ENCODE measurements at places on chromosomes 5 and 9.

DNA sequence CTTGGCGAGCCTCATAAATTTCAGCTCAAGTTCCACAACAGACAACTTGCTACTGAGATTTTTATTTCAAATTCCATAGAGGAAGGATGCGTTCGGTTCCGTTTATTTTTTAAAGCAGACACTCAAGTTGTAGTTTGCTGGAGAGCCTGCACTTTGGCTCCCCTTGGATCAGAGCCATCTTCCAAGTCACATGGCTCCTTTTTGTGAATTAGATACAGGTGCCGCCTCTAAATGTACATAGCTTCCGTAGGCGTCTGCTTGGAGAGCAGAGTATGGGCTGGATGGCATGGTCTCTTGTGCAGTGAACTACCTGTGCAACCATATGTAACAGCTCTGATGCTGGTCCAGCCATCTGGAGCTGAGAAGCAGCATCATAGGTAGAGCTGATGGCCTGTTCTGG is 73.9 kb upstream of the WWC1 start:
- no peak overlapping the region for H3K27ac ChIP-seq
- no peaks in the 10 kb centered on the region for H3K36me3 ChIP-seq
- no peaks in the 10 kb centered on the region for H3K4me1 ChIP-seq
- DNase-seq, result no peak
- H3K4me3 ChIP-seq, result no peak overlapping the region

- H3K27me3 ChIP-seq, result peaks cover 1% of the 10 kb centered on the region
- H3K36me3 ChIP-seq, result no peaks in the 10 kb centered on the region
- H3K4me3 ChIP-seq, result no peak overlapping the region
- DNase-seq, result no peak
Observed at GRCh38 chr9:104009826-104010225, 84.3 kb upstream of the SMC2 start.

- no peak overlapping the region for H3K27ac ChIP-seq
- H3K36me3 ChIP-seq, result no peaks in the 10 kb centered on the region
- no peak for DNase-seq
- no peak overlapping the region for H3K4me3 ChIP-seq
- peaks cover 12% of the 10 kb centered on the region for H3K4me1 ChIP-seq
Observed at GRCh38 chr5:143228597-143229293, 174.7 kb downstream of the NR3C1 start.

- no peaks in the 10 kb centered on the region for H3K4me1 ChIP-seq
- DNase-seq, result no peak
- no peak overlapping the region for H3K4me3 ChIP-seq
- H3K27ac ChIP-seq, result no peak overlapping the region
- H3K27me3 ChIP-seq, result no peaks in the 10 kb centered on the region
Observed at GRCh38 chr5:33166522-33166921, 274.2 kb upstream of the TARS1 start.

- H3K4me1 ChIP-seq, result no peaks in the 10 kb centered on the region
- H3K27ac ChIP-seq, result no peak overlapping the region
- H3K27me3 ChIP-seq, result peaks cover 11% of the 10 kb centered on the region
- no peak for DNase-seq
Observed at GRCh38 chr9:35452481-35452880, 37.4 kb upstream of the RUSC2 start.

- no peak overlapping the region for H3K27ac ChIP-seq
- H3K4me1 ChIP-seq, result no peaks in the 10 kb centered on the region
- DNase-seq, result no peak
Observed at GRCh38 chr9:16475257-16475656, 395.2 kb downstream of the BNC2 start.

GRCh38 chr9:110047232-110047954 is 160.6 kb downstream of the C9orf152 start:
- H3K4me1 ChIP-seq, result peaks cover 18% of the 10 kb centered on the region
- peaks cover 5% of the 10 kb centered on the region for H3K36me3 ChIP-seq
- H3K27me3 ChIP-seq, result no peaks in the 10 kb centered on the region
- peak overlapping the region; percentile 93 for H3K27ac ChIP-seq
- peak overlapping the region; percentile 98 for H3K4me3 ChIP-seq
- no peak for DNase-seq

DNA sequence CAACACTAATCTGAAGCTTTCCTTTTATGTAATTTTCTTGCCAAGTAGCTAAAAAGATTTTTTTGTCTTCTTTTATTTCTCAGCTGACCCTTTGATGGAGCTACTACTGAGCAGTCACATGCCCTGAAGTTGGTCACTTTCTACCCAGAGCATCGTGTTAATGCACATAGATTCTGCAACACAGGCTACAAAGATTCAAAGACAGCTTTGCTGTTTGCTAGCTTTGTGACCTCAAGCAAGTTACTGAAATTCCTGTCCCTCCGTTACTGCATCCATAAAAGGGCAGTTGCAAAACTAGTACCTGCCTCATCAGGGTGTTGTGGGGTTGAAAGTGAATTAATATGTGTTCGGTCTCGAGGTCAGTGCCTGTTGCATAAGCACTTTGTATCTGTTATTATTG is 179.9 kb downstream of the GAS1 start:
- H3K36me3 ChIP-seq, result no peaks in the 10 kb centered on the region
- H3K4me3 ChIP-seq, result no peak overlapping the region
- DNase-seq, result no peak
- H3K4me1 ChIP-seq, result no peaks in the 10 kb centered on the region
- no peak overlapping the region for H3K27ac ChIP-seq

GRCh38 chr9:76400534-76401096 is 6.4 kb upstream of the RFK start:
- no peak overlapping the region for H3K27ac ChIP-seq
- peaks cover 5% of the 10 kb centered on the region for H3K4me1 ChIP-seq
- DNase-seq, result no peak
- H3K27me3 ChIP-seq, result peaks cover 1% of the 10 kb centered on the region

DNA sequence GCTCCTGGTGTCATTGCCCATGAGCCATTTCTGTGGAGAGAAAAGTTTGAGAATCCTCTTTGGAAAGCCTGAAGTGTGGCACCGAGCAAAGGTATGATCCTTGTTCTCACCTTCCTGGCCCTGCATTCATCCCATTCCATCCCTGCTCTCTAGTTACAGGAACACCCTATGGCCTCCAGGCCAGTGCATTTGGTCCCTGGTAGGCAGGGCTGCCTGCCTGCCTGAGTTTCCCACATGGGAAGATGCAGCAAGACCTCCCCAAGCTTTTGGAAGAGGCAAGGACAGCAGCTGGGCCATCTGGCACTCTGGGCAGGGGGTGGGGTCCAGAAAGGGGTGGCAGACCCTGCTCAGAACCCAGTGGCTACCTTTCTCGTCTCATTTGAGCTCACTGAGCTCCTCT is 24.5 kb downstream of the IGIP start:
- no peak overlapping the region for H3K4me3 ChIP-seq
- H3K27me3 ChIP-seq, result peaks cover 4% of the 10 kb centered on the region
- H3K4me1 ChIP-seq, result peaks cover 10% of the 10 kb centered on the region

GRCh38 chr5:160087199-160087598 is 32.1 kb downstream of the PWWP2A start:
- peaks cover 2% of the 10 kb centered on the region for H3K36me3 ChIP-seq
- no peak overlapping the region for H3K4me3 ChIP-seq
- H3K4me1 ChIP-seq, result peaks cover 3% of the 10 kb centered on the region
- no peak overlapping the region for H3K27ac ChIP-seq

DNA sequence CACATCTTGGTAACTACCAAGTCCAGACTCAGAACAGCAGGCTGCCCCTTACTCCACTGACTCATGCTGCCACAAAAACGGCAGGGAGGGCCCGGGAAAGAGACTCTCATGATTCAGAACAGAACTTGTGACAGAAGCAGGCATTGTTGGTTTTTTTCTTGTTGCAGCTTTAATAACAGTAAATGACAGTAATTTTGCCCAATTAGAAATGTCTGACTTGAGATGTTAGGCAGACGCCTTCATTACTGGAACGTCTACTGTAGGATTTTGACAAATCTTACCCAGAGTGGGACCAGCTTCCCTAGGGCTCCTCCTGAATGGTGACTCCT is 77.9 kb downstream of the SEMA5A start:
- no peaks in the 10 kb centered on the region for H3K4me1 ChIP-seq
- no peak overlapping the region for H3K27ac ChIP-seq
- no peak overlapping the region for H3K4me3 ChIP-seq
- no peaks in the 10 kb centered on the region for H3K27me3 ChIP-seq

DNA sequence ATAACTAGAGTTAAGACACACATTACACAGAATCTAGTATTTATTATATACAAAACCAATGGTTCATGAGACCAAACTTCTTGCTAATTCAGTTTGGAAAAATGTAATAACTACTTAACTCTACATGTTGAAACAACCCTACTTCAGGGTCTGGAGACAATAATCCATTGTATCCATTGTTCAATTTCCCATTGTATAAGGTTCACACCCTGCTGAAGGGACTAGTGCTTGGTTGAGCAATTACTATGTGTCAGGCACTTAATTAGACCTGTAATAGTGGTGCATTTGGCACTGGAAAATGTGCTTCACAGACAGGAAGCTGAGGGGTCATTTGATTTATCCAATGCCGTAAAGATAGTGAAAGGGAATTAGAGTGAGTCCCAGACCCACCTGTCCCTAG is 114.3 kb upstream of the PAPPA start:
- no peak overlapping the region for H3K4me3 ChIP-seq
- no peaks in the 10 kb centered on the region for H3K27me3 ChIP-seq
- DNase-seq, result no peak
- H3K36me3 ChIP-seq, result no peaks in the 10 kb centered on the region
- H3K27ac ChIP-seq, result no peak overlapping the region

GRCh38 chr5:77117161-77117560 is 30.1 kb upstream of the ZBED3 start:
- no peaks in the 10 kb centered on the region for H3K4me1 ChIP-seq
- DNase-seq, result no peak
- H3K27me3 ChIP-seq, result peaks cover 7% of the 10 kb centered on the region

DNA sequence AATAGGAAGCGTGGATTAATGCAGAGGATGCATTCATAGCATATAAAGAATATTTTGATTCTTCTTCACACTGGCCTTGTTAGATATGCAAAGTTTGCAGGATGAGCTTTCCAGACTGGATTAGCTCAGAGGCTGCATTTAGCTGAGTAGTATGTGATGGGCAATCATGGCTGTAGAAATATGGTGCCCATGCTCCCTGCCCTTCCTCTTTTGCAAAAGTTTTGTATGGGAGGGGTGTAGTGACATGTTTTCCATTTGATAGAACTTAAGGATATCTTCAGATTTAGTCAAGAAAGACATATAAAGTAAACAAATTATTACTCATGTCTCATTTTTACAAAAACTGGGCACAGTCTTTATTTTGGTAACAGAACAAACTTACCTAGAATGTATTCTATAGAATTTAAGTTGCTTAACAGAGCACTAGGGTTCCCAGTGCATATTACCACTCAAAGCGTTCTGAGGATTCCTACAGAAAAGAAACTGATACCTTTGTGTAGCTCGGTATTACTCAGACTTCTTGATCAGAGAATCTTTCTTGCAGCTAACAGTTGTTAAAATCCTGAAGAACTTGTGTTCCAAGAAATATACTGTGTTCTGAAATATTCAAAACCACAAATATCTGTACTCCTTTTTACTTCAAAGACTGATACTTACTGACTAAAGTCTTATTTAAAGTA is 9.8 kb downstream of the GTF3C4 start:
- H3K4me1 ChIP-seq, result peaks cover 10% of the 10 kb centered on the region
- H3K36me3 ChIP-seq, result peaks cover 16% of the 10 kb centered on the region
- DNase-seq, result no peak

GRCh38 chr9:23746317-23746716 is 79.7 kb downstream of the ELAVL2 start:
- no peaks in the 10 kb centered on the region for H3K4me1 ChIP-seq
- no peaks in the 10 kb centered on the region for H3K36me3 ChIP-seq
- H3K4me3 ChIP-seq, result no peak overlapping the region
- H3K27me3 ChIP-seq, result no peaks in the 10 kb centered on the region
- DNase-seq, result no peak

DNA sequence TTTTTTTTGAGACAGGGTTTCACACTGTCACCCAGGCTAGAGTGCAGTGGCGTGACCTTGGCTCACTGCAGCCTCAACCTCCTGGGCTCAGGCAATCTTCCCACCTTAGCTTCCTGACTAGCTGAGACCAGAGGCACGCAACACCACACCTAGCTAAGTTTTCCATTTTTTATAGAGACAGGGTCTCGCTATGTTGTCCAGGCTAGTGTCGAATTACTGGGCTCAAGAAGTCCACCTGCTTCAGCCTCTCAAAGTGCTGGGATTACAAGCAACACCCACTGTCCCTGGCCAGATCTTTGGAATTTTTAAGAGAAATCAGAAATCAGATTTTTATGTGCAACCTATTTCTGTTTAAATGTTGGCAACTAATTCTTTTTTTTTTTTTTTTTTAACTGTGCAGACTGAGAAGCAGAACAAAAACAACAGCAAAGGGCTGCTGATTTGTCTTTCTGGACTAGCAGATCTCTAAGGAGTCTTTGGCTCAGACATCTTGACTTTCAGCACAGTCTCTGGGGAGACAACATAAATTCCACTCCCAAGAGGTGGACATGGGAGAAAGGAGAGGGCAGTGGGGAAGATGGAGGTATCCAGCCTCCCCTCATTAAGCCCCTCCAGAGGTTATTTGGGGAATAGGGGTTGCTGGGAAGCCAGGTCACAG is 54.4 kb upstream of the FABP6 start:
- peaks cover 3% of the 10 kb centered on the region for H3K27me3 ChIP-seq
- no peak overlapping the region for H3K4me3 ChIP-seq
- no peaks in the 10 kb centered on the region for H3K36me3 ChIP-seq
- no peaks in the 10 kb centered on the region for H3K4me1 ChIP-seq
- no peak for DNase-seq

Measured in memory B cell (primary cell).